ENCODE measurements at places on chromosomes 16 and 17. TPM values are rescaled to one million over a fixed set of nuclear protein-coding genes. Genes with fewer than 3 reads are reported as not detected.
A peak's percentile ranks its signal among the peaks of the same experiment; 100 is the strongest.

DNA sequence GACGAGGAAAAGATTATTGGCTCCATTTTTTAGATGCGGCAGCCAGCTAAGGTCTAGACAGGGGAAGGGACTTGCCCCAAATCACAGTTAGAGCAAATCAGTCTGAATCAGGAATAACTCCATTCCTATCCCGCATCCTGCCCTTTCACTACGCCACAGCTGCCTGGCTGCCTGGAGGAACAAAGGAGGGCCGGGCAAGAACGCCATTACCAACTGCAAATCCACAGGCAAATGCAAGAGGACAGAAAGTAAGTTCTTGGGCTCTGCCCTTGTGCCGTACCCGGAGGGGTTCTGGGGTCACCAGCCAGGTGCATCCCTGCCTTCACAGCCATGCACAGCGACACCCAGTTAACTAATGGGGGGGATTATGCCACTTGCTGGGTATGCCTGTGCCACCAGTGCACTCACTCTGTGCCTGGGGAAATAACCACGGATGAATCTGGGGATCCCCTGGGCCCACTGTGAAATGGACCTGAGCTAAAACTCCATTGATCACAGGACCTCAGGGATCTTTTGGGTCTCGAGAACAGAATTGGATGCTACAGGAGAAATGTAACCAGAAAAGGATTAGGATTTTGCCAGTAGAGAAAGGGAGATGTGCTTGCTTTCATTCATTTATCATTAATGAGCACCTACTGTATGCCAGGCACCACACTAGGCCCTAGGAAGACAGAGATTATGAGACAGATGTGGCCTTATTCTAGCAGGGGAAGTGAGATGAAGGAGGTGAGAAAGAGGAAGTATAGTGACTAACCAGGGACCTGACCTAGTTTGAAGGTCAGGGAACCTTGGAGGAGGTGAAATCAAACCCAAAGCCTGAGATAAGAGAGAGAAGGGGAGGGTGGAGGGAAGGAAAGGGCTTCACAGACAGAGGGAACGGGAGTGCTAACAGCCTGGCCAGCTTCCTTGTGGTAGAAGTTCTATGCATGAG lies 17.7 kb downstream of the BCL7C start:
- no peak for DNase-seq

- DNase-seq: no peak
Observed at GRCh38 chr16:83312015-83312717, 495.6 kb upstream of the HSBP1 start.

- DNase-seq: no peak
Observed at GRCh38 chr17:58088624-58089023, 5.4 kb downstream of the DYNLL2 start.

DNA sequence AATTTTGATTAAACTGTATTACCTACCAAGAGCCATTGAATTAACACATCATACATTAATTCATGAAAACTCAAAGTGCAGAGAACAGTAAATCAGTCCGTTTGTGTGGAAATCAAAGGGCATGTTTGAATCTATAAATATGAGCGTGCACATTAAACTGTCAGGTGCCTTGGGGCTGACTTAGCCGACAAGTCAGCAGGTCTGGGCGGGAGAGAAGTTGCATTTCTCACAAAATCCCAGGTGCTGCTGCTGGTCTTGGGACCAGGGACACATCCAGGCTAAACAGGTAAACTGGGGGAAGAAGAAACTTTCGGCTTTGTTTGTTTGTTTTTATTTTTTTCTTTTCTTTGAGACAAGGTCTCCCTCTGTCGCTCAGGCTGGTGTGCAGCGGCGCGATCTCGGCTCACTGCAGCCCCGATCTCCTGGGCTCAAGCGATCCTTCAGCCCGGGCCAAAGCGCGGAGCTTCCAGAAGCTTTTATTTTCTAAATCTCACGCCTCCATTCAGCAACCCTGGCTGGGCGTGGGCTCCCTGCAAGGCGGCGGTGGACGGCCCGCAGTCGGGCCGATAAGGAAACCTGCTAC lies 213.9 kb downstream of the MRTFB start:
- DNase-seq: no peak

DNA sequence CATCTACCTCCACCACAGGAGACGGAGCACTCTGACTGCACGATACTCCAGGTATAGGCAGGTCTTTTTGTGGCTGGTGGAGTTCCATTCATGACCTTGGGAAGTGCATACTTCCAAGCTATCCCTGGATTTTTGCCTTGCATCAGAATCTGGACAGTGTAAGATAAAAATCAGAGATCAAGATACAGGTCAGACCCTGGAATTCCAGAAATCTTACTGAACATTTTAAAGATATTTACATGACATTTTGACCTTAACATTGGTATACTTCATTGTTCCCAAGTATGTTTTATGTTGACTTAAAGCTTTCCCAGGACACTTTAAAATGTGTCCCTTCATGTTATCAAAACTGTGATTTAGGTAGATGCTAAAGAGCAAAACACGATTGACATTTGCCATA lies 101.0 kb downstream of the SYCE1L start:
- DNase-seq: no peak

GRCh38 chr17:3571043-3571900 lies 13.7 kb upstream of the TRPV3 start:
- DNase-seq: no peak

DNA sequence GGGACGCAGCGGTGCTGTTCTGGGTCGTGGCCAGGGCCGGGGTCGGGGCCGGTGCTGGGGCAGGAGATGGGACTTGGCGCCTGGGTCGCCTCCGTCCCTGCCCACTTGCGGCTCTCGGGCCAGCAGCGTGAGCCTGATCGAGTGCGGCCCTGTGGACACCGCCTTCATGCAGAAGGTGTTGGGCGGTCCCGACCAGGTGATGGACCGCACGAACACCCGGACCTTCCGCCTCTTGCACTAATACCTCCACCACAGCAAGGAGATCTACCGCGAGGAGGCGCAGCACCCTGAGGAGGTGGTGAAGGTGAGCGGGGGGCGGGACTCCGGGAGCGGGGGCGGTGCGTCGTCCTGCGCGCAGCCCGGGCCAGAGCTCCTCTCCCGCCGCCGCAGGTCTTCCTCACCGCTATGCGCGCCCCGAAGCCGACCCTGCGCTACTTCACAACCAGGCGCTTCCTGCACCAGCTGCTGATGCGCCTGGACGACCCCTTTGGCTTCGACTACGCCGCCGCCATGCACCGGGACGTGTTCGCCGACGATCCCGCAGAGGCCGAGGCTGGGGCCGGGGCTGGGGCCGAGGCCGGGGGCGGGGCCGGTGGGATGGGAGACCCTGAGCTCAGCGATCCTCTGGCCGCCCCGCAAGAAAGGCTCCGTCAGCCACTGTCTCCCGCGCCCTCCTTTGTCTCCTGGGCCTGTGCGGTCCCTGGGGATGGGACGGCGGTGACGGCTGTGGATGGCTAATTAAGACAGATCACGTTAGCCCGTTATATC lies 4.5 kb upstream of the HSD17B1 start:
- DNase-seq: peak; percentile 70

GRCh38 chr16:85956426-85956825 lies 57.5 kb downstream of the IRF8 start:
- no peak for DNase-seq

- no peak for DNase-seq
Observed at GRCh38 chr16:5653041-5653440, 555.4 kb upstream of the EEF2KMT start.

Gene ABCC1
- 20.9 TPM for total RNA-seq

Gene CCL8
- total RNA-seq: 0.35 TPM

Gene DPEP2
- 1.1 TPM for total RNA-seq

Gene C17orf67
- total RNA-seq: 1.4 TPM

Gene CLEC18C
- total RNA-seq: 0.73 TPM

Measured in left cardiac atrium (tissue), 4 donors.